B cell (primary cell): ENCODE measurements at places on chromosomes 3 and 15. TPM values are rescaled to one million over a fixed set of nuclear protein-coding genes. Genes with fewer than 3 reads are reported as not detected.

GRCh38 chr15:67244971-67245478 is 9.4 kb downstream of the AAGAB start:
- H3K4me3 ChIP-seq = no peak overlapping the region
- DNase-seq = no peak
- no peaks in the 10 kb centered on the region for H3K36me3 ChIP-seq

- H3K27me3 ChIP-seq = no peaks in the 10 kb centered on the region
- DNase-seq = no peak
- H3K4me3 ChIP-seq = no peak overlapping the region
Observed at GRCh38 chr3:191334346-191334893, 4.1 kb upstream of the UTS2B start.

DNA sequence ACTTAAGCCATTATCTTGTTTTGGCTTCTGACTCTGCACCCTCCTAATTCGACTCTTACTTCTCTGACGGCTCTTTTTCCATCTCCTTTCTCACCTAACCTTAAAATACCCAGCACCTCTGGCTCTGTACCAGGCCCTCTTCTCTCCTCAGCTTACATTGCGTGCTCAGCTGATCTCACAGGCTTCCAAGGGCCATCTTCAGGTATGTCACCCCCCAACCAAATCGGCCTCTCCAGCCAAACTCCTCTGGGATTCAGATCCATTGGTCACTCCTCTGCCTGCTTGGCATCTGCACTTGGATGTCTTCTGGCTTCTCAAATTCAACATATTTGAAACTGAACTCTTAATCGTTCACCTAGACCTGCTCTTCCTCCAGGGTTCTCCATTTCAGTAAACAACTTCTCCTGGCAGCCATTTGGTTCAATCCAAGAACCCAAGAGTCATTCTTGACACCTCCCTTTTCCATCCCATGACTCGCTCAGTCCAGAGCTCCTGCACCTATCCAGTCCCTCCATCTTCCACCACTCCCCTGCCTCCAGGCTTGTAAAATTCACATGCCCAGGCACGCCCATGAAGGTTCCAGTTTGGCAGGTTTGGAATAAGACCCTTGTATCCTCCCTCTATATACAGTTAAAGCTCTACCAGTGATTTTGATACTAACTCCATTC is 35.2 kb upstream of the SLC41A3 start:
- no peak overlapping the region for H3K4me3 ChIP-seq
- DNase-seq = no peak
- H3K36me3 ChIP-seq = no peaks in the 10 kb centered on the region

The RPUSD2 gene
- 21.1 and 22.8 TPM in 2 replicates for total RNA-seq

The WDR5B gene
- total RNA-seq = 11.6 and 12.3 TPM in 2 replicates

GRCh38 chr3:103991-104390 is 92.6 kb upstream of the CHL1 start:
- H3K36me3 ChIP-seq = no peaks in the 10 kb centered on the region
- no peaks in the 10 kb centered on the region for H3K27me3 ChIP-seq
- no peak overlapping the region for H3K4me3 ChIP-seq

GRCh38 chr3:119069725-119070124 is 35.1 kb upstream of the IGSF11 start:
- H3K4me1 ChIP-seq = no peaks in the 10 kb centered on the region
- H3K27ac ChIP-seq = no peak overlapping the region
- no peak overlapping the region for H3K4me3 ChIP-seq

The ST3GAL6 gene
- total RNA-seq = not detected in 2 replicates

- H3K27ac ChIP-seq = no peak overlapping the region
- H3K4me1 ChIP-seq = peaks cover 14% of the 10 kb centered on the region
- DNase-seq = peak; percentile 56
- H3K4me3 ChIP-seq = no peak overlapping the region
Observed at GRCh38 chr15:101501703-101502373, 12.3 kb upstream of the PCSK6 start.

DNA sequence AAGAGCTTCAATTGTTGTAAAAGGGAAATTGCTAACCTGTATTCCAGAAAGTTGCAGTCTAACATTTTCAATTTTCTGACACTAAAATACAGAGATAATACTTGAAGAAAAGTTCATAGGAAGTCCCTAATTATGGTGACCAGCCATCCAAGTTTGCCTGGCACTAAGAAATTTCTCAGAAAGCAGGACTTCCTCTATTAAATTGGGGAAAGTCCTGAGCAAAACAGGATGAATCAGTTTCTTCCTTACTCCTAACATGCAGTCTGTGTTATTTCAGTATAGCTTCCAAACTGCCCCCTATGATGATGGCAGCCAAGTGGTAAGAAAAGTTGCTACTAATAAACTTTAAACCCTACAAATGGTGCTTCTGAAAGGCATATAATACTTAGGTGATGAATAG is 133.5 kb upstream of the SGO1 start:
- H3K4me3 ChIP-seq = no peak overlapping the region
- no peaks in the 10 kb centered on the region for H3K36me3 ChIP-seq
- DNase-seq = no peak
- no peaks in the 10 kb centered on the region for H3K27me3 ChIP-seq
- H3K27ac ChIP-seq = no peak overlapping the region

The DPPA2 gene
- total RNA-seq = not detected in 2 replicates

- H3K4me3 ChIP-seq = peak overlapping the region; percentile 89
- H3K27me3 ChIP-seq = no peaks in the 10 kb centered on the region
- DNase-seq = no peak
- peak overlapping the region; percentile 89 for H3K27ac ChIP-seq
Observed at GRCh38 chr15:40754574-40754882, 526 bp downstream of the RMDN3 start.

The CDCP1 gene
- not detected in 2 replicates for total RNA-seq

DNA sequence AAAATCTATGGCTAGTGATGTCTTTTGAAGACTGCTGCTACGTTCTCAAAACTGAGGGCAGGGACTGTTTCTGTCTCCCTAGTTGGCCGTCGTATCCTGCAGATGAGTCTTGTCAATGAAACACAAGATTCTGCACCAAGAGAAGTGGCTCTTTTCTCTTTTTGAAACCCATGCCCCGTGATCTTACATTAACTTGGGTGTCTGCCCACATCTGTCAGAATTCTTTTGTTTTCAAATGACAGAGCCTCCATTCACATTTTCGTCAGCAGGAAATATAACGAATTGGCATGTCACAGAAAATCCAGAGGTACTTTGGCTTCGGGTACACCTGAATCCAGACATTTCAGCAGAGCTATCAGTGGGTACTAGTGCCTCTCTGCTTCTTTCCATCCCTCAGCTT is 331.3 kb upstream of the PROK2 start:
- no peak for DNase-seq
- H3K27me3 ChIP-seq = peaks cover under 1% of the 10 kb centered on the region
- no peaks in the 10 kb centered on the region for H3K36me3 ChIP-seq
- peaks cover 5% of the 10 kb centered on the region for H3K4me1 ChIP-seq
- no peak overlapping the region for H3K27ac ChIP-seq

The SRPRB gene
- 28.8 and 29.7 TPM in 2 replicates for total RNA-seq

DNA sequence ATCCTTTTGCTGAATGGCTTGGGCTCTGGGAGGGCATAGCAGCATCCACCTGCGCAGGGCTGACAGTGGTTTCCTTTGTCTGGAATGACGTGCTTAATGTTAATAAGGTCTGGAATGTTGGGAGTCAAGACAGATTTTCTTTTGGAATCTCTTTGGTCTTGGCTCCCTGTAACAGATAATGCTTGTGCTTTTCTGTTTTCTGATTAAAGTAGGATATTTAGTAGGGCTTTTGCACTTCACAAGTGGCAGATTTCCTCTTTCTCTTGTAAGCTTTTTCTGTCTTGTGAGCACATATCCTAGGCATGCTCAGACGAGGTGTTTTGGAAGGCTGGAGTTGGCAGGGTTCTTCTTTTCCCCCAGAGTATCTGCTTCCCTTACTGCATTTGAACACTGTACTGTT is 189.6 kb downstream of the GHSR start:
- no peak overlapping the region for H3K27ac ChIP-seq
- DNase-seq = no peak
- no peaks in the 10 kb centered on the region for H3K36me3 ChIP-seq
- no peaks in the 10 kb centered on the region for H3K4me1 ChIP-seq

DNA sequence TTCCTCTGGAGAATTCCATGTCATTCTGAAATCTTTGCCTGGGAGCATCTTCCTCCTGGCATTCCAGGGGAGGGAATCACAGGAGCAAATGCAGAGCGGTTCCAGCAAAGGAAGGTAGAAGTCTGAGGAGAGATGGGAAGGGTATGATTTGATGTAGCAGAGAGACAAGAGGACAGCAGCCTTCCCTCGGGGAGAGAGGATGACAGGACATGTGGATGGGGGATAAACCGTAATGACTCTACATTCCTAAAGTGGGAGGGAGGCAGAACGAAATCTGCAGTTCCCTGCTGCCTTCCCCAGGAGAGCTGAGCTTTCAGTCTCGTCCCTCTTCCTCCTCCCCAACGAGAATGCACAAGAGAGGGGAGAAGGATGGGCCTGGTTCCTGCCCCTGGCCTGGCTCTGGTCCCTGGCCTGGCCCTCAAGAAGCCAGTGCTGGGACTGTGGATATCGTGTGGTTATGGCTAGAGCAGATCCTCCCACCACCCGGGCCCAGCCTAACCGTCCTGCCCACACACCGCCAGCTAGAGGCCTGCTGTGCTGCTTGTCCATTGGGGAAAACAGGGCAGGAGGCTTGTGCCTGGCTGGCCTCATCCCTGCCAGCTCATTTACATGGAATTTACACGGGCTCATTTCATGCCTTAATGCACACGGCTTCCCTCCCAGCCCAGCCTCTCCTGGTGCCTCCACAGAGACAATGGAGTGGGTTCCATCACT is 26.6 kb downstream of the SEMA7A start:
- H3K36me3 ChIP-seq = peaks cover 23% of the 10 kb centered on the region
- no peak overlapping the region for H3K4me3 ChIP-seq
- no peak overlapping the region for H3K27ac ChIP-seq
- H3K4me1 ChIP-seq = peaks cover 38% of the 10 kb centered on the region
- H3K27me3 ChIP-seq = no peaks in the 10 kb centered on the region

DNA sequence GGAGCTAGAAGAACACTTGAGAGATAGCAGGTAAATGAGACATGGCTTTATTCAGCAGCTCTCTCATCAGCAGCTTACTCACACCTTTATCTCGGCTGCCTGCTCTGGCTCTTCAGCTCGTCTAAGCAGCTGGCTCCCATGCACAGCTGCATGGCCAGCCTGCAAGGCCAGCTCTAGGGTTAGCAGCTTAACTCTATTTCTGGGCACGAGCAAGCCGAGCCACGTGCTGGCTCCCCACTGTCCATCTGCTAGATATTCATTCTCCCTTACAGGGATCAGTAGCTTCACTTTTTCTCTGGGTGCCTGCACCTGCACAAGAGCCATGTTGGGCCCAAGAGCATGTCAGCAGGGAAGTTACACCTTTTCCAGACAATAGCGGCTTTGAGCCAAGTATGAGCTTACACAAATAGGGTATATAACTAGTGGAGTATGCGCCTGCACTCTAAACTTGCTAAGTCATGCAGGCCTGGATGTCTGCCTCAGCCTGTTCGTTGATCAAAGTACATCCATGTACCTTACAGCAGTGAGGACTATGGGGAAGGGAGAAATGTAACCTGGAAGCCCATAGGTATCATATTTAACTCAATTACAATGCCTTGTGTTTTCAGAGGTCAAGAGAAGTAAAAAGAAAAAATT is 174.9 kb upstream of the SNTN start:
- H3K27me3 ChIP-seq = no peaks in the 10 kb centered on the region
- no peak overlapping the region for H3K4me3 ChIP-seq
- H3K4me1 ChIP-seq = no peaks in the 10 kb centered on the region
- no peaks in the 10 kb centered on the region for H3K36me3 ChIP-seq

DNA sequence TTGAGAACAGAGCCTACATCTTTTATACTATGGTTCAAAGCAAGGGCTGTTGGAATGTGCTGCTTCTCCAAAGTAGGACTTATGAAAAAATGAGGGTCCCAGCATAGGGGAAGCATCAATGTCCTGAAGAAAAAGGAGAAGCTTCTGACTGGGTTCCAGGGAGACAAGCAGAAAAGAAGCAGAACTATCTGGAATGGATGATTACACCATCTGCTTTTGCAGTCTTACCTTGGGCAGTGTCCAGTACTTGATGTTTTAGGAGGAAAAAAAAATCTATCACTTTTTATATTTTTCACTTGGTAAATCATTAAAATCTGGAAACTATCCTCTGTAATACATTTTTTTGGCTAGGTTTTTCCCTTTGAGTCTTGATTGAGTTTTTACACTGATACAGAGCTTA is 57.9 kb upstream of the DPH6 start:
- DNase-seq = no peak
- H3K27me3 ChIP-seq = no peaks in the 10 kb centered on the region
- H3K36me3 ChIP-seq = no peaks in the 10 kb centered on the region
- H3K4me3 ChIP-seq = no peak overlapping the region

DNA sequence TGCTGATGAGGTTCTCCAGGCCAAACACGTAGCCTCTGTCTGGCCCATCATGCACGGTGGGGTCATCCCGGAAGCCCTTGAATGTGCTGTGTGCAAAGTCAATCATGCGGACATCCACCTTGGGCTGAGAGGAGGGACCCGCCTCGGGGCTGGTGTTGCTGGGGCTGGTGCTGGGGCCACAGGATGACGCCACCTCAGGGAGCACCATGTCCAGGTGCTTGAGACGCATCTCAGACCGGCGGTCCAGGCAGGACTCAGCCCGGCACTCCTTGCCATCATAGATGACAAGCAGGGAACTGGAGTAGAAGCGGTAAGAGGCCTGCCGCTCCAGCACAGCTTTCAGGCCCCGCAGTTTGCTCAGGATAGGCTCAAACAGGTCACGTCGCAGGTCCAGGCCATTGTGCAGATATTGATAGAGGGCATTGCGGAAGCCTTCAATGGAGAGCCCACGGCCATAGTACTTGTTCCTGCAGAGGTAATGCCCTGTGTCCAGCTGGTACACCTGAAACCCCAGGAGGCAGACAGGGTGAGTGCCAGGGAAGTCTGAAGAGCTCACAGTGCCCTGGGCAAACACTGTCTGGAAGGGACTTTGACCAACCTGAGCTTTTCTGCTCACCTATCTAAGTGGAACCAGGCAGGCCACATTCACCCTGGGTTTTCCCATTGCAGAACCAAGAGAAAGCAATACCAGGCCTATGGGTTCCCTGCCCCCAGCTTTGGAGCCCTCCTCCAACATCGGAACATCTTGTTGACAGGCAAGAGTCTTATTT is 3.6 kb upstream of the GMPPB start:
- H3K27me3 ChIP-seq = no peaks in the 10 kb centered on the region
- no peak overlapping the region for H3K4me3 ChIP-seq
- DNase-seq = peak; percentile 50
- peaks cover 25% of the 10 kb centered on the region for H3K4me1 ChIP-seq
- H3K36me3 ChIP-seq = peaks cover 43% of the 10 kb centered on the region
- H3K27ac ChIP-seq = peak overlapping the region; percentile 100

DNA sequence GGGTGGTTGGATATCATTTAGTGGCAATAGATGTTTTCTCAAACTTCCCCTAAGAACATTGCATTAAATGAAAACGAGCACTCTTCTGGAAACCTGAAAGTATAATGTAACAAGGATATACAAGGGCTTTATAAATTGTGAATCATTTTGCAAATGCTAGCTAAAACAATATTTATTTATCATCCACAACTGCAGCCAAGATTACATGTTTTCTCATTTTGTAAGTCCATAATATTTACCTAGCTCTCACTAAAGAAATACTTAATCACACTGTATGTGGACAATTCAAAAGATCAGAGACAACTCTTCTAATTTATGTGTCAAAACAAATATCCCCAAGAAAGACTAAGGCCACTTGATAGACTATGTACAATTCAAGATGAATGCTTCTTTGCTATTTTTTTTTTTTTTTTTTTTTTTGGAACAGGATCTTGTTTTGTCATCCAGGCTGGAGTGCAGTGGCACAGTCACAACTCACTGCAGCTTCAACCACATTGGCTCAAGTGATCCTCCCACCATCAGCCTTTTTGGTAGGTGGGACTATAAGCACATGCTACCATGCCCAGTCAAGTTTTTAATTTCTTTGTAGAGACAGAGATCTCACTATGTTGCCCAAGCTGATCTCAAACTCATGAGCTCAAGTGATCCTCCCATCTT is 427.7 kb upstream of the THBS1 start:
- no peaks in the 10 kb centered on the region for H3K4me1 ChIP-seq
- H3K4me3 ChIP-seq = no peak overlapping the region
- no peak overlapping the region for H3K27ac ChIP-seq
- H3K36me3 ChIP-seq = no peaks in the 10 kb centered on the region
- no peaks in the 10 kb centered on the region for H3K27me3 ChIP-seq
